ENCODE measurements at places on chromosomes 5 and 9.

DNA sequence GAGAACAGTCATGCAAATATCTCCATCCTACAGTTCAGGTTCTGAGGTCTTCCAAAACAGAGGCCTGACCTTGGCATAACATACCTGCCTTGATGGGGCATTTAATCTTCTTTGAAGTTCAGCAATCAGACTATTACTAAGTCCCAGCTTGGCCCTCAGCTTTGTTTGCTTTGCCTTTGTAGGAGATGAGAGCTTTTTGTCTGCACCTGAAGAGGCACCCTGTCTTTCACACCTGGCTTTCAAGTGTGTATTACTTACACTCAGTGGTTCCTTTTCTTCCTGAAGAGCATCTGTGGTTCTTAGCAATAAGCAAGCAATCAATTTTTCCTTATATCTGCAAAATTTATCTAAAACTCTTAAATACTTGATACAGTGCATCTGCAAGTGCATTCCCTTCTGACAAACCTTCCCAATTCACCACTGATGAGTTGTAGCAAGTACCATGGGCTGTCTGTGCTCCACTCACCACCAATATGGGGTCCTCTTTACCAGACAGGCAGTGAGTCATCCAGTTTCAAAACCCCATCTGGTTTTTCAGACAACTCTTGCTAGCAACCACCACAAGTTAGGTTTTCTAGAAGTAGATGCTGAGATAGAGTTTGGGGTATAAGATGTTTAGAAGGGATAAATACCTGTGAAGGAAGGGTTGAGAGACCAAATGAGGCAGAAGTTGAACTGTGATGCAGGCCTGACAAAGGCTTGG, 100.2 kb downstream of the HINT1 start:
- DNase-seq: no peak

GRCh38 chr5:143692342-143692741, 119.6 kb upstream of the HMHB1 start:
- no peak for DNase-seq

GRCh38 chr5:34503379-34504253, 152.5 kb upstream of the RAI14 start:
- DNase-seq: no peak

DNA sequence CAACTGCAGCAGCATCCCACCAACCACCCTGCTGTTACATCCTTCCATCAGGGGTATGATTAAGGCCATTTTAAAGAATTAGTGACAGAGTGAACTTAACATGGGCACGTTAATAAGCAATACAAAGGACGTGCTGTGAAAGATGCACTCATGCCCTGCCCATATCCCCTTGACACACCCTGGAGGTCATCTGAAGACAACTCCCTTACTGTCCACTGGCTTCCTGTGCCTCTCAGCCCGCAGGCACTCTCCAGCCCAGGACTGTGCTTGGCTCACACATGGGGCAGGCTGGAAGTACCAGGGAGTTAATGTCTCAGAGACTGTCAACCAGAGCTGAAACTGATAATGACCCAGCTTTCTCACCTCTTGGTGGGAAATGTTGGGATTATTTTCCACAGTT, 81.8 kb downstream of the TRIM36 start:
- no peak for DNase-seq

- DNase-seq: no peak
Observed at GRCh38 chr5:165157219-165157618, 1651.8 kb downstream of the MAT2B start.

DNA sequence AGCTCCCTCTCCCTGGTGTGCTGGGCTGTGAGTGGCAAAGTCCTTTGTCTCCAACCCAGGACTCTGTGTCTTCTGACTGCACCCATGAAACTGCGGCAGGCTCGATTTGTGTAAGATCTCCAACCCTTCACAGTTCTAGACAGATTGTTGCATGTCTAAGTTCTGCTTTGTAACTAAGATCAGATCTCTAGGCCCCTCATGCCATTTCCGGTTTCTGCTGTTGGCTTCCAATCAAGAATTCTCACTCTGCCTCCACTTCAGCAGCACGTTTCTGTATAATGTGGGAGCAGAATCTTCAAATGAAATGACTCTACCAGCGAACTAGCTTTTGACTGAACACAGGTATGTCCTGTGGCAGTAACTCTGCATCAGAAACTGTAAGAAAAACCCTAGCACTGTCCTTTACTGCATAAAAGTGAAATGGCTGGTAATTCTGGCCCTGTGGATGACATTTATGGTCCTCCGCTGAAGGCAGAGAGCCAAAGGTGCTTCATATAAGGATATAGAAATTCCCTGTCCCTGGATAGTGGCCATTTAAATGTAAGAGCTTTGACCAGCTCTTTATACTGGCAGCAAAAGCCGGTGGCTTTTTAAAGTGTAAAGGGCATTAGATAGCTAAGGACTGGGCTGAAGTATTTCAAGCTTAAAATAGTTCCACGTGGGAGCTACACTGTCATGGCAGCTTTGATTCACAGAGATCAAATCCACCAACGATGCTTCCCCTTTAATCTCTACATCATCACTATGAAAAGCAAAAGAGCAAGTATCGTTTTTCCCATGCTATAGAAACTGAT, 319.0 kb upstream of the CDH6 start:
- DNase-seq: no peak

DNA sequence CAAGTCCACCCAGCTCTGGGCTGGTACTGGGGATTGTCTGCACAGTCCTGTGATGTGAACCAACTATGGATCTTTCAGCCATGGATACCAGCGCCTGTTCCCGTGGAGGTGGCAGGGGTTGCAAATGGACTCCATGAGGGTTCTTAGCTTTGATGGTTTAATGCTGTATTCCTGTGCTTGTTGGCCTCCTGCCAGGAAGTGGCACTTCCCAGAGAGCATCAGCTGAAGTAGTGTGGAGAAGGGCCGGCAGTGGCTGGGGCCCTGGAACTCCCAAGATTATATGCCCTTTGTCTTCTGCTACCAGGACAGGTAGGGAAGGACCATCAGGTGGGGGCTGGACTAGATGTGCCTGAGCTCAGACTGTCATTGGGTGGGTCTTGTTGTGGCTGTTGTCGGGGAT, 1104.8 kb upstream of the COX7C start:
- DNase-seq: no peak

DNA sequence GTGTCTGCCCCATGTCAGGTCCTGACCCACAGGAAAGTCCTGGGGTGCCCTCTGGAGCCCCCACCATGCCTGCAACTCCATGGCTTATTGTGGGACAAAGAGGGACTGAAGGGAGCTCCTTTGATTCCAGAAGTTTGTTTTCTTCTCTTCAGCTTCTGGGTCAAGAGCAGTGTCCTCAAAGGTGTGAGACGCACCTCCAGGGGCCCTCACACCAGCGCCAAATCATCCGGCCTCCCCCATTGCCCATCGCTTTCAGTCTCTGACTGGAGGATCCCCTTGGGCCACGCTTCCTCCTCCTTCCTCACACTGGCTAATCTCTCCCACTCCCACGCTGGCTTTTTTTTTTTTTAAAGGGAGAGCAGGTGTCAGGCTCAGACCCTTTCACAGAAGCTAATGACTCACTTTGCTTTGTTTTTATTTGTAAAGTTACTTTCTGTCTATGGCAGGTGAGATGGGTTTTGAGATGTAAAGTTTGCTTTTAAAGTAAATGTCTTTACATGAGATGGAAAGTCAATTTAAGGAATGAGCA, 16.7 kb downstream of the CDHR2 start:
- no peak for DNase-seq

DNA sequence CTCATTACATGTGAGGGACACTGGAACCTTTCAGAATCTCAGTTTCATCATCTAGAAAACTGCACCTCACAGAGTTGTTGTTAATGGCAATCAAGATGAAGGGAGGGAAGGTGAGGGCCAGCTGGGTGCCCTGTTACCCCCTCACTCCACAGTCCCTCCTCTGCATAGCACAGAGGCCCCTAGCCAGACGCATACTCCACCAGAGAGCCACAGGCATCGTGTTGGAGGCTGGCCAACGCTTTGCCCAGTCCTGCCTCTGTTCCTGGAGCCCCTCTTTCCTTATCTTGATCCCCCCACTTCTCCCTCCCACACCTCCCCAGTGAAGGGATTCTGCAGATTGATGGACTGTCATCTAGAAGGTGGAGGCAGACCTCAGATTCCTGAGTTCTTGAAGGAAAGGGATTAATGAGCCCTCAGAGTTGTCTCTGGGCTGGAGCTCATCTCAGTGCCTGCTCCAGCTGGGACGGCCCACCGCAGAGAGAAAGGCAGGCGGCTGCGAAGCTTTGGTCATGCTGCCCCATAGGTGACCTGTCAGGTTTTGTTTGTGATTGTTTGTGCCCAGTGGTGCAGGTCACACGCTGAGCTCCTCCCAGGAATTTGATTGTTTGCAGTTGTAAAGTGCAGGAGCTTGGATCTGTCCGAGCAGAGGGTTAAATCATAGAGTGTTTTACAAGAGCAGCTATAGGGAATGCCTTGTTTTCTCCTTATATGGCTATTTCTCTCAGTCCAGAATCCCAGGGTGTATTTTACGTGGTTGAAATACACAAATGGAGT, 487.3 kb downstream of the CCDC171 start:
- DNase-seq: no peak

- DNase-seq: no peak
Observed at GRCh38 chr9:84285381-84285780, 55.2 kb downstream of the SLC28A3 start.

- DNase-seq: no peak
Observed at GRCh38 chr9:75408391-75408790, 320.1 kb downstream of the OSTF1 start.

- no peak for DNase-seq
Observed at GRCh38 chr9:132142924-132143323, 18.9 kb upstream of the NTNG2 start.

GRCh38 chr9:106860721-106861639, 2.0 kb upstream of the ZNF462 start:
- peak; percentile 23 for DNase-seq

DNA sequence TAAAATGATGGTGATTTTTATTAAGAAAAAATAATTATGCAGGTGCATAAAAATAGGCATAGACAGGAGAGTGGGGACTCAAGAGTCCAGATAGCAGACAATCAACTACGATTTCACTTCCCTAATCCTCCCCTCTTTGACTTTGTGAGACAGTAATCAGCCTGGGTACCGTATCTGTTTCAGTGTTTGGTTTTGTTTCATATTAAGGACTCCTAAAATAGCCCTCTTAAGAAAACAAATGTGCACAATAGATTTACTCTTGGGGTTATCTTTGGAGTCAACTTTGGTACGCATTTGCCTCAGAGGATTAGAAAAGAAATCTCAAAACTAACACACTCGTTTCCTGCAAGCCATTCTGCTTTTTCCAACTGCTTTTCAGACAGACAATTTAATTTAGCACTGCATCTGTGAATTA, 96.3 kb downstream of the ZNF608 start:
- no peak for DNase-seq

DNA sequence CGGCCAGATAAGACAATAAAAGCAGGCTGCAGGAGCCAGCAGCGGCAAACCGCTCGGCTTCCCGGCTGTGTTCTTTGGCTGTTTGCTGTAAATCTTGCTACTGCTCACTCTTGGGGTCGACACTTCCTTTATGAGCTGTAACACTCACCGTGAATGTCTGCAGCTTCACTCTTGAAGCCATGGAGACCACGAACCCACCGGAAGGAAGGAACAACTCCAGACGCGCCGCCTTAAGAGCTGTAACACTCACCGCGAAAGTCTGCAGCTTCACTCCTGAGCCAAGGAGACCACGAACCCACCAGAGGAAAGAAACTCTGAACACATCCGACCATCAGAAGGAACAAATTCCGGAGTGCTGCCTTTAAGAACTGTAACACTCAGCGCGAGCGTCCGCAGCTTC, 451.7 kb downstream of the AGTPBP1 start:
- no peak for DNase-seq

DNA sequence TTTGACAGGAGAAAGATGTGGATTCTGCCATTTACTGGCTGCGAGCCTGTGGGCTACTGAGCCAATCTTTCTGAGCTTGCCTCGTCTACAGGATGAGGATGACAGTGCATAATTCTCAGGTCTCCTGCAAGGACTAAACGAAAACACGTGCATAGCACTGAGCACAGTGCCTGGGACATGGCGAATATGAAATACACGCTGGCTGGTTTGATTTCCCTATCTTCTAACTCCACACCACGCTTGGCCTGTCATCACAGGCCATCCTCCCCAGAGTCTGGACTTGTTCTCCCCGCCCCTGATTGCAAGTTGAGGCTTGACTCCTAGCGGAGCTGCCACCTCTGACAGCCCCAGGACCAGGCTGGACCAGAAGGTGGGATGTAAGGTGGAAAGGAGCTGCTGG, 37.9 kb downstream of the ARPC5L start:
- DNase-seq: no peak

- DNase-seq: no peak
Observed at GRCh38 chr5:14741801-14742440, 77.4 kb downstream of the OTULIN start.

DNA sequence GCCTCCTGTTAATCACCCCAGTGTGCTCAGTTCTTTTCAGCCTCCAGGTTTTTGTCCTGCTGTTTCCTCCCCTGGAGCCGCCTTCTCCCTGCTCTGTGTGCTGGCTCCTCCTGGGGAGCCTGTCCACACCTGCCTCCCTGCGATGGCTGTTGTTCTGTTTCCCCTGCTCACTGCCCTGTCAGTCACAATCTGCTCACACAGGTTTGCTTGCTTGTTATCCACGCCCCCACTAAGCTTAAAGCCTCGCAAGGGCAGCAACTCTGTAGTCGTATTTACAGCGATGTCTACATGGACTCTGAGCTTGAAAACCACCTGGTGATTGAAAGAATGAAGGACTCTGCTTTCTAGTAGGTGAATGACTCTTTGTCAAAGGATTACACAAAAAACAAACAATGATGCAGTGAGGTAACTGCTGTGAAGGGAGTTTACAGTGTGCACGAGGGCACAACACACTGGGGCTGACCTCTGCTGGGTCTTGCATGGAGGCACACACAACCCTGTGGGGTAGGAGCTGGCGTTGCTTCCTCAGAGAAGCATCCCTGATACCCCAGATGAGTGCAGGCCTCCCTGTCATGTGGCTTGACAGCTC, 39.6 kb upstream of the TEX48 start:
- DNase-seq: no peak

- no peak for DNase-seq
Observed at GRCh38 chr9:120475341-120475740, 104.6 kb downstream of the CDK5RAP2 start.

- no peak for DNase-seq
Observed at GRCh38 chr5:168620807-168621206, 41.6 kb upstream of the PANK3 start.

- DNase-seq: no peak
Observed at GRCh38 chr5:91244380-91245073, 138.6 kb downstream of the ARRDC3 start.

GRCh38 chr5:13609504-13609903, 335.0 kb downstream of the DNAH5 start:
- DNase-seq: no peak

Data from RCC 7860 (cell line).